ENCODE measurements at places on chromosomes 1 and 21.

- DNase-seq, result no peak
Measured at GRCh38 chr1:225484657-225485214, 56.9 kb upstream of the LBR start.

GRCh38 chr21:29730281-29730680 lies 209.5 kb downstream of the GRIK1 start:
- no peak for DNase-seq

DNA sequence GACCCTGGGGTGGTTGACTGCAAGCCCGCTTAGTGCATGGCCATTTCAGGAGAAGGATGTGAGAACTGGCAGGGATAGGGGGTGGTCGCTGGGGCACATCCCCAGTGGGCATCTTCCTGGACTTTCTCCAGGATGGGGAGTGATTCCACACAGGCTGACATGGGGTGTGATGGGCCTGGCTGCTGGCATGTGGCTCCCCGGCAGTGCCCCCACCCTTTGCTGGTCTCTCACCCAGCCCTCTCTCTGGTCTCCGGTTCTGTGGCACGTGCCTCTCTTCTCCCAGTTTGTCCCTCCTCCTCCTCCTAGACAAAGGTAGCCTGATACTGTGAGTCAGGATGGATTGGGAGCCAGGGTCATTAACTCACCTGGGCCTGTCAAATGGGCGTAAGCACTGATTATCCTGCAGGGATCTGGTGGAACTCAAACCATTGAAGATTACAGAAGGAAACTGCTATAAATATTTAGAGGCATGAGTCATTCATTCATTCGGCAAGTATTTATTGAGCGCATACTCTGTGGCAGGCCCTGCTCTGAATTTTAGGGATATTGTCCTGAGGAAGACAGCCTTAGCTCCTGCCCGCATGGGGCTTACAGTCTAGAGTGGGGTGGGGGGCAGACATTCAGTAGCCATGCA lies 23.6 kb upstream of the EPS8L3 start:
- DNase-seq, result no peak

- peak; percentile 96 for DNase-seq
Measured at GRCh38 chr1:78303620-78304019, 187.2 kb upstream of the PTGFR start.

- peak; percentile 35 for DNase-seq
Measured at GRCh38 chr1:55636696-55637095, 421.5 kb upstream of the USP24 start.

DNA sequence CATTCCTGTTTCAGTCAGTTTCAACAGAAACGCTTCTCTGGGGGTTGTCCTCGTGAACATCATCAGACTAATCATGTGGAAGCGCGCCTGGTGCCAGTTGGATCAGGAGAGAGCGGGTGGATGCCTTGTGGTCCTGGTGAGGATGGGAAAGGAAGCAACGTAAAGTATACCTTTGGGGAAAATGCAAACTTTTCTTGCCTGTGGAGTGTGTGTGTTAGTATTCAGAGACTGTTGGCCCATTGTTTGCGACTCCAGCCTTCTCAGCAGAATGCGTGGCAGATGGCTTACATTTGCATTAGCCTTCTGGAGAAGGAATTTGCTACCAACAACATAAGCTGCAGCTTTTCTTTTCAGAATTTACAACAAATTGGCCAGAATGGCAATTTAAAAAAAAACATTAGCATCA lies 173.9 kb downstream of the RWDD3 start:
- DNase-seq, result no peak

DNA sequence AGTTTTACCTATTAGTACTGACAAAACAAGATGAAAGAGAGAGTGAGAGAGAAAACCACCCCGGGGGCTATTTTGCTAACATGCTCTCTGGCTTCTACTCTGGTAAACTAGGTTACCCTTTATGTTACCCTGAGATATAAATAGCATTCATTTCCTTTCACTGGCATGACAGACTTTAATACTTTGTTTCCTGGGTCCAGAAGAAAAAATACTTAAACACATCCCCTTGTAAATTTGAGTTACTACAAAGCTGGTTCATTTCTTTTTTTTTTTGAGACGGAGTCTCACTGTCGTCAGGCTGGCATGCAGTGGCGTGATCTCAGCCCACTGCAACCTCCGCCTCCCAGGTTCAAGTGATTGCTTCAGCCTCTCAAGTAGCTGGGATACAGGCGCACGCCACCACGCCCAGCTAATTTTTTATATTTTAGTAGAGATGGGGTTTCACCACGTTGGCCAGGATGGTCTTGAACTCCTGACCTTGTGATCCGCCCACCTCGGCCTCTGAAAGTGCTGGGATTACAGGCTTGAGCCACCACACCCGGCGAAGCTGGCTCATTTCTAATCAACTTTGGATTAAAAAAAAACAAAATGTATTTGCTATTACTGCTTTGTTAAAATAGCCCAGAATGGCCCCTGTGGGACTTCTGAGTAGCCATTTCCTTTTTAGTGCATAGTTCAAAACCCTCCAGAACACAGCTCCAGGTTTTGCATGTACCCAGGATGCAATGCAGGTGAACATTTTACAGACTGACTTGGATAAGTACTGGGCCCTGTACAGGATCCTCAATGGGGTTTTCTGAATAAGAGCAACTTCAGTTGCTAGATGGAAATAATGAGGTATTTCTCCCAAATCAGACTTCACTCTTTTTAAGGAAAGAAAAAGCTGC lies 20.6 kb downstream of the INPP5B start:
- DNase-seq, result no peak

All from AG10803 (cell line).